ENCODE measurements at places on chromosomes 13 and 19. TPM values are rescaled to one million over a fixed set of nuclear protein-coding genes. Genes with fewer than 3 reads are reported as not detected.

DNA sequence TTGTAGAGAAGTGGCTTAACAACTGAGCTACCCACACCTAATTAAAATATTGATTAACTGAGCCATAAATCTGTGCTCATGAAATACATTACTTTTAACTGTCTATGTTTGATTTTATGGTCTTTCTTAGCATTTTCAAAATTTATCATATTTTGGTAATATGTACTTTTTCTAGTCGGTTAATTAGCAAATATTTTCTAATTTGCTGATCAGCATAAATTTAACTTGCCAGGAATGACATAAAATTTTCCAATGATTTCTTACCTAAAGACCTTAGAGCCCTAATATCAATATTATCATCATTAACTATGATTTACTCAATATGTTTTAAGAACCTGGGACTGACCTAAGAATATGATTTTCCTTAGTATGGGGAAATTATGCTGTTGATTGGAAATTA lies 19.9 kb upstream of the COG6 start:
- H3K27ac ChIP-seq = no peak overlapping the region
- no peak overlapping the region for H3K4me3 ChIP-seq
- no peak for DNase-seq
- H3K4me1 ChIP-seq = no peaks in the 10 kb centered on the region
- peaks cover 7% of the 10 kb centered on the region for H3K27me3 ChIP-seq

Gene ARL11
- not detected for total RNA-seq

Gene RNF6
- total RNA-seq = 38.7 TPM

DNA sequence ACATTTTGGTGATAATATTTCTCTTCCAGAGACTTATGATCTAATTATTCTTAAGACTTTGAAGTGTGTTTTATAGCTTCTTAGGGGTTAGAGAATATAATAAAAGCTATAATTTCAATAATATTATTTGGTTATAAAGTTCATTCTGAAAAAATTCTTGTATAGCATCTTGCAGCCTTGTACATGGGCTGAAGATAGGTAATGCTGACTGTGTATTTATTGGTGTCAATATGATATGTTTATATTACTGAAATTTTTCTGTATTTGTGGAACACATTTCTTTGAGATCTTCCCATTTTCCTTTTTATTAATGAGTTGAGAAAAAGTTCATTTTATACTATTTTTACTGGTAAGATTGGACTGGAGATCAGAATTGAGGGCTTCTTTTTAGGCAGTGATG lies 87.8 kb downstream of the TDRD3 start:
- no peak overlapping the region for H3K27ac ChIP-seq
- no peaks in the 10 kb centered on the region for H3K4me1 ChIP-seq
- H3K36me3 ChIP-seq = peaks cover 13% of the 10 kb centered on the region
- H3K4me3 ChIP-seq = no peak overlapping the region

DNA sequence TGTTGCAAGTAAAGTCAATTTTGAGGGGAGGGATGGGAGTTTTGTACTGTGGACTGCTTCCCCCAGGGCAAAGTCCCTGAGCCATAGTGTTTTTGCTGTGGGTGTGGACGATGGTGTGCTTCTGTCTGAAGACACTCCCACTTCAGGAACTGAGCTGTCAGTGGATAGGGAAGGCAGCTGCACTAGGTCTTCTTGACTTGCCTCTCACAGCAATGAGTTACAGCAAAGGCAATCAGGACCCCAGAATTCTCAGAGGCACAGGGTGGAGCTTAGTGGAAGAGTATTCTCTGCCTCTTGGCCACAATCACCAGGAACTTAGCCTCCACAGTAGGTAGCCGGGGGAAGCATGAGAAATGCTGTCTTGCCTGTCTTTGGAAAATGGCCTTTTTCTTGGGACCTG lies 1416.6 kb upstream of the MIR17HG start:
- DNase-seq = no peak
- H3K36me3 ChIP-seq = no peaks in the 10 kb centered on the region
- H3K27ac ChIP-seq = no peak overlapping the region
- no peaks in the 10 kb centered on the region for H3K4me1 ChIP-seq
- no peak overlapping the region for H3K4me3 ChIP-seq

DNA sequence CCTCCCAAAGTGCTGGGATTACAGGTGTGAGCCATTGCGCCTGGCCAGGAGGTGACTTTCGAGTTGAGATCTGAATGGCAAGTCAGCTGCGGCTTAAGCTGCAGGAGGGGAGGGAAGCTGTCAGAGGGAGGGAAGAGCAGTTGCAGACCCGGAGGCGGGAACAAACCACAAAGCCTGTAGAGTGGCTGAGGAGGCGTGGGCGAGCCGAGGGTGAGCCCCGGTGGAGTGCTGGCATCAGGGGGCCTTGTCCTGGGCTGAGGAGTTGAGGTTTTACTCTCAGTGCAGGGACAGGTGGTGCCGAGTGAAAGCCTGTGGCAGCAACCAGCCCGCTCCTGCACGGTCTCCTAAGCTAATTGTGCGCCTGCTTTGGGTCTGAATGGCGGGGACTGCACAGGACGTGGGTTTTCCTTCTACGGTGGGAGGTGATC lies 24.2 kb downstream of the PPP1R37 start:
- no peak for DNase-seq
- no peaks in the 10 kb centered on the region for H3K36me3 ChIP-seq
- H3K4me3 ChIP-seq = no peak overlapping the region

- H3K27me3 ChIP-seq = no peaks in the 10 kb centered on the region
- peaks cover 21% of the 10 kb centered on the region for H3K4me1 ChIP-seq
- DNase-seq = no peak
These were observed 8.0 kb upstream of the TMEM160 start for GRCh38 chr19:47056411-47056810.

Gene METTL21C
- not detected for total RNA-seq

Gene MAMSTR
- 1.6 TPM for total RNA-seq

DNA sequence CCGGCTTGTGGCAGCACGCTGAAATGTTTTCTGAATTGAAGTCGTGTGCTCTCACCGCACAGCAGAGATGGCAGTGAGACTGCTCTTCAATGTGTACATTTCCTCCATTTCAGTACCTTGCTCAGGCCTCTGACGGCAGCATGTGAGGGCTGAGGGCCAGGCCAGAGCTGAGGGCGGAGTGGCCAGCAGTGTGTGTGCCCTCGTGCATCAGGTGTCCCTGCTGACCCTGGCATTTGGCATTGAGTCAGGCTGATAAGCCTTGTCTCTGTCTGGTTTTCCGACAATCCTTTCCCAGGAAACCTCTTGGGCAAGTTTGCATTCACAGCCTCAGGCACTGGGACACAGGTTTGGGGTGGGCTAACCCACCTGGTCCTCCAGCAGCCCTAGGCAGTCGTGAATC lies 62.3 kb downstream of the EFNB2 start:
- peaks cover 22% of the 10 kb centered on the region for H3K4me1 ChIP-seq
- H3K27ac ChIP-seq = no peak overlapping the region
- H3K36me3 ChIP-seq = no peaks in the 10 kb centered on the region
- DNase-seq = no peak
- no peaks in the 10 kb centered on the region for H3K27me3 ChIP-seq

GRCh38 chr19:866769-867300 lies 7.4 kb downstream of the CFD start:
- H3K4me3 ChIP-seq = no peak overlapping the region
- H3K27ac ChIP-seq = no peak overlapping the region
- no peak for DNase-seq
- H3K27me3 ChIP-seq = no peaks in the 10 kb centered on the region
- H3K4me1 ChIP-seq = peaks cover 45% of the 10 kb centered on the region
- peaks cover 8% of the 10 kb centered on the region for H3K36me3 ChIP-seq

DNA sequence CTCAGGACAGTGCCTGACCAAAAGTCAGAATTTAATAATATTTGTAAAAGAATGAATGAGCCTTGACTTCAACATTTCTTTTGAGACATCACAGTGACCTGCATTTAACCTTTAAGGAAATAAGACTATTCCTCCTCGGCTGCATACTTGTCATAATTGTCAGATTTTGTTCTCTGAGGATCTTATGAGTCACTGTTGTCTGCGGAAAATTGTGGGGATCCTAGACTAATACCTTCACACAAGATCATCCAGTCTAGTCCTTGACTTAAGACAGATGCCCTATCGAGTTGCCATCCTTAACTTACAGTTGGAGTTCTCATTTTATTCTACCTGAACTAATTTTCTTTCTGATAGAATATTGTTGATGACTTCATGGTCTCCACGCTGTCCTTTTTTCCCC lies 198.4 kb downstream of the DLEU7 start:
- peak overlapping the region; percentile 51 for H3K27ac ChIP-seq
- no peak overlapping the region for H3K4me3 ChIP-seq
- peaks cover 20% of the 10 kb centered on the region for H3K4me1 ChIP-seq
- DNase-seq = no peak
- no peaks in the 10 kb centered on the region for H3K36me3 ChIP-seq
- no peaks in the 10 kb centered on the region for H3K27me3 ChIP-seq
